ENCODE measurements at places on chromosomes 16 and 17.

DNA sequence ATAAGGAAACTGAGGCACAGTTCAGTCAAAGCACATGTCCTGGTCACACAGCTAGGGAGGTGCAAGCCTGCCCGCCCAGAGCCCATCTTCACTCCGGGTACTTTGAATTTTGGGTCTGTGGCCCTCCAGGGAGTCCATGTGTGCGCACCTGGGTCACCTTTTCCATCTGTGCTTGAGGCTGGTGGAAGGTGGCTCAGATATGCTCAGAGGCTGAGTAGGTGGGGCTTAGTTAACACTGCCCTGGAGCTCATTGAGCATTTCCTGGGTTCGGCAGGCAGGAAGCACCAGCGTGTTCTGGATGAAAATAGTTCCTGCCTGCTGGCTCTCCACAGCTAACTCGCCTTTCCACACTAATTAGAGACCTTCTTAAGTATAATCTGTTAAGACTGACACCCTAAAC is 19.2 kb downstream of the FAM234A start:
- no peak for DNase-seq

DNA sequence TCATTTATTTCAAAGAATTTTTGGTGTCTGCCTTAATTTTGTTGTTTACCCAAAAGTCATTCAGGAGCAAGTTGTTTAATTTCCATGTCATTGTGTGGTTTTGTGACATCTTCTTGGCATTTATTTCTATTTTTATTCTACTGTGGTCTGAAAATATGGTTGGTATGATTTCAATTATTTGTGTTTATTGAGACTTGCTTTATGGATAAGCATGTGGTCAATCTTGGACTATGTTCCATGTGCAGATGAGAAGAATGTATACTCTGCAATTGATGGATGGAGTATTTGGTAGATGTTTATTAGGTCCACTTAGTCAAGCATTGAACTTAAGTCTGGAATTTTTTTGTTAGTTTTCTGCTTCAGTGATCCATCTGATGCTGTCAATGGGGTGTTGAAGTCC is 383.0 kb downstream of the PMP22 start:
- DNase-seq, result no peak

- no peak for DNase-seq
These were observed 16.6 kb downstream of the CRLF3 start for GRCh38 chr17:30807896-30808295.

DNA sequence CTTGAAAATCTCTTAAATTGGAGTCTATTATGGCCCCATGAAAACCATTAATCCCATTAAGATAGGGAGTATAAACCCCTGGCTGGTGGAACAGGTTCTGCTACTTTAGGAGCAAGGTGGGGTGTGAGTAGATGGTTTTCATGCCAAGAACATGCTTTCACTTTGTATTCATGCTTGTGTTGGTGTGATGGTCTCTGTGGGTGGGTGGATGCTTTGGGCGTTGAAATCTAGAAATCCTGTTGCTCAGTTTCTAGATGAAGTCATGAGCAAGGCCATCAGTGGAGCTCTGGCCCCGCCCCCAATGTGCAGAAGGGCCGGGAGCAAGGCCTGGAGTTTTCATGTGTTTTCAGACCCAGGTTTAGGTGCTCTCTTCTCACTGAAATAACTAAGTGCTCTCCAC is 20.1 kb downstream of the PLD6 start:
- DNase-seq, result peak; percentile 81

GRCh38 chr17:38540514-38541045 is 65.2 kb downstream of the SRCIN1 start:
- DNase-seq, result no peak

DNA sequence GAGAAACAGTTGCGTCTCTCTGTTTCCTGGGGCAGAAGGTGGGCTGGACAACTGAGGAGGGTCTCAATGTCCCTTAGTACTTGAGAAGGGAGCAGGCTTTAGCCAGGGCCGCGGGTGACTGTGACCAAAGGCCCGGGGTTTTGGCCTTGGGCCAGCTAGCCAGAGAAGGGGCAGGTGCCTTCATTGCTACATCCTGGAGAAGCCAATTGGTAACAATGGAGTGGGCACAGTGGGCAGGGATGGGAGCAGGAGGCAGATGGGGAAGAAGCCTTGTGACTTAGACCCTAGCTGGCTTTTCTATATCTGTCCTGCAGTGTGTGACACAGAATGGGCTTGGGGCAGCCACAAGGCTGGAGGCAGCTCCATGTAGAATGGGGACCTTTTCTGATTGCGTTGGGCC is 46.0 kb downstream of the CLEC16A start:
- no peak for DNase-seq

All from stimulated activated CD8-positive, alpha-beta memory T cell treated with anti-CD3 and anti-CD28 coated beads, Interleukin-4, amount 100 ng/mL, for 48 hours (primary cell).